ENCODE measurements at places on chromosomes 3 and 15. TPM values are rescaled to one million over a fixed set of nuclear protein-coding genes. Genes with fewer than 3 reads are reported as not detected.

- no peaks in the 10 kb centered on the region for H3K4me1 ChIP-seq
- no peaks in the 10 kb centered on the region for H3K36me3 ChIP-seq
Observed at GRCh38 chr3:25481386-25481785, 53.3 kb downstream of the RARB start.

DNA sequence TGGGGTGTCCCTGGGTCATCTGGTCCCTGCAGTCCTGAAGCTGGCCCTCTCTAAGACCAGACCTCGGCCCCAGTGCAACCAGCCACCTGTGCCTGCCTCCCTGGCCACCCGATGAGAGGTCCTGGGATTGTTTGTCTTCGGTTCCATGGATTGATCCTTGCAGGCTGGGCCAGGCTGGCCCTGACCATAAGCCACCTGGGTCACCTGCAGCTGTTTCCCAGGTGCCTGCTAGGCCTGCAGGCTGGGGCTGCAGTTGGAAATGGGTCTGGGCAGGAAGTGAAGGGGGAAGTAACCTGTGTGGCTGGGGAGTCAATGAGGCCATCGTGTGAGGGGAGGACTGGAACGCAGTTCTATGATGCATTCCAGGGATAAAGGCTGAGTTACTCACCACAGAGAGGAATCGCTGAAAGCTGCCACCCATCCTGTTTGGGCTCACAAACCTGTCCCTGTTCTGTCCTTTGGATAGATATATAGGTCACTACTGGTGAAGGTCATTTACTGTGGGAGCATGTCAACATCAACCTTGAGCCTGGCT is 30.9 kb upstream of the VPS8 start:
- H3K27me3 ChIP-seq: no peaks in the 10 kb centered on the region
- no peaks in the 10 kb centered on the region for H3K4me1 ChIP-seq
- H3K4me3 ChIP-seq: no peak overlapping the region
- H3K36me3 ChIP-seq: no peaks in the 10 kb centered on the region
- H3K27ac ChIP-seq: no peak overlapping the region

DNA sequence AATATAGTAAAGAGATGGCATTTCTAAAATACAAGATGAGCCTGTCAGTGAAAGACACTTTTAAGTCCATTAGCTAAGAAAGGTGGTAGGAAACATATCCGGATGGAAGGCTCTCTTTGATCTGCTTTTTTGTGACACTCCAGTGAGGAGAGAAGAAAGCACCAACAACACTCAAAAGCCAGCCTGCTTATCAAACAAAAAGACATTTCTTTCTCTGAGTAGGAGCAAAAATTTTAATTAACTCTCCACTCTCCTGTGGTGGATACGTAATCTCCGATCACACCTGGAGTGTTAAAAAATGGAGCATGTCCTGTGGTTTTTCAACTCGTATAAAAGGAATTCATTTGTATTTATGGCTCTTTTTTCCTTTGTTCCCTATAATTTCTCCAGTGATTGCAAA is 65.3 kb downstream of the OXNAD1 start:
- no peak for DNase-seq
- no peaks in the 10 kb centered on the region for H3K27me3 ChIP-seq
- H3K4me1 ChIP-seq: no peaks in the 10 kb centered on the region
- no peak overlapping the region for H3K4me3 ChIP-seq
- no peaks in the 10 kb centered on the region for H3K36me3 ChIP-seq
- H3K27ac ChIP-seq: no peak overlapping the region

- no peak overlapping the region for H3K4me3 ChIP-seq
- H3K36me3 ChIP-seq: no peaks in the 10 kb centered on the region
- H3K4me1 ChIP-seq: no peaks in the 10 kb centered on the region
- peaks cover 5% of the 10 kb centered on the region for H3K27me3 ChIP-seq
- peak; percentile 77 for DNase-seq
- no peak overlapping the region for H3K27ac ChIP-seq
Observed at GRCh38 chr3:12135029-12135657, 23.6 kb downstream of the TIMP4 start.

DNA sequence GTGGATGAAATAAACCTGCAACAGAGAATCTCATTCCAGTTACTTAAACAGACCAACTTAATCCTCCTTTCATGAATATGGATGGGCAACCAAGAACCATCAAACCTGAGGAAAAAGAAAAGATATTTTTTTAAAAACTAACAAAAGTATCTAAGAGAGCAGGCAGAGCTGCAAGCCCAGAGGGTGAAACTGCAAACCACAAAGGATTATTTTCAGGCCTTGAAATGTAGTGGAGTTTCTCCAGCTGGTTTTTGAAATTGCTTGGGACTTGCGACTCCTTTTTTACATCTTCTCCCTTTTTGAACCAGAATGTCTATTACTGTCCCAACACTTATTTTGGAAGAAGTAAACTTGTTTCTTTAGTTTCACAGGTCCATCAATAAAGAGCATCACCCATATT is 87.4 kb downstream of the STAG1 start:
- no peaks in the 10 kb centered on the region for H3K36me3 ChIP-seq
- no peak overlapping the region for H3K27ac ChIP-seq
- H3K27me3 ChIP-seq: no peaks in the 10 kb centered on the region

GRCh38 chr15:59303633-59304032 is 69.0 kb downstream of the MYO1E start:
- DNase-seq: no peak
- no peaks in the 10 kb centered on the region for H3K27me3 ChIP-seq
- no peak overlapping the region for H3K27ac ChIP-seq
- H3K36me3 ChIP-seq: no peaks in the 10 kb centered on the region
- peaks cover 5% of the 10 kb centered on the region for H3K4me1 ChIP-seq

DNA sequence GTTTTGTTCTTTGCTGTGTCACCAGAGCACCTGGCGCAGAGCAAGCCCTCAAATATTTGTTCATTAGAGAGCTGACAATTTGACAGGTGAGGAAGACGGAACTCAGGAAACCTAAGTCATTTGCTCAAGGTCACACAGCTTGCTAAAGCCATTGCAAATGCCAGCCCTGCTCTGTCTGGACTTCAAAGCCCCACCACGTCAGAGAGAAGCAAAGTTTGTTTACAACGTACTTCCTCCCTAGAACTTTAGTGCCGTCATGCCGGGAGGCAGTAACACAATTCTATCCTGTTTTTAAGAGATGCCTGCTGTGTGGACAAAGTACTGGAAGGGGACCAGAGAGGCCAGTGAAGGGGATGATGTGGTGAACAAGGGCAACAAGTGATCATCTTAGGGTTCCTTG is 216.6 kb upstream of the PRICKLE2 start:
- peaks cover 32% of the 10 kb centered on the region for H3K27me3 ChIP-seq
- H3K4me3 ChIP-seq: no peak overlapping the region
- DNase-seq: no peak
- no peak overlapping the region for H3K27ac ChIP-seq
- peaks cover 6% of the 10 kb centered on the region for H3K4me1 ChIP-seq

DNA sequence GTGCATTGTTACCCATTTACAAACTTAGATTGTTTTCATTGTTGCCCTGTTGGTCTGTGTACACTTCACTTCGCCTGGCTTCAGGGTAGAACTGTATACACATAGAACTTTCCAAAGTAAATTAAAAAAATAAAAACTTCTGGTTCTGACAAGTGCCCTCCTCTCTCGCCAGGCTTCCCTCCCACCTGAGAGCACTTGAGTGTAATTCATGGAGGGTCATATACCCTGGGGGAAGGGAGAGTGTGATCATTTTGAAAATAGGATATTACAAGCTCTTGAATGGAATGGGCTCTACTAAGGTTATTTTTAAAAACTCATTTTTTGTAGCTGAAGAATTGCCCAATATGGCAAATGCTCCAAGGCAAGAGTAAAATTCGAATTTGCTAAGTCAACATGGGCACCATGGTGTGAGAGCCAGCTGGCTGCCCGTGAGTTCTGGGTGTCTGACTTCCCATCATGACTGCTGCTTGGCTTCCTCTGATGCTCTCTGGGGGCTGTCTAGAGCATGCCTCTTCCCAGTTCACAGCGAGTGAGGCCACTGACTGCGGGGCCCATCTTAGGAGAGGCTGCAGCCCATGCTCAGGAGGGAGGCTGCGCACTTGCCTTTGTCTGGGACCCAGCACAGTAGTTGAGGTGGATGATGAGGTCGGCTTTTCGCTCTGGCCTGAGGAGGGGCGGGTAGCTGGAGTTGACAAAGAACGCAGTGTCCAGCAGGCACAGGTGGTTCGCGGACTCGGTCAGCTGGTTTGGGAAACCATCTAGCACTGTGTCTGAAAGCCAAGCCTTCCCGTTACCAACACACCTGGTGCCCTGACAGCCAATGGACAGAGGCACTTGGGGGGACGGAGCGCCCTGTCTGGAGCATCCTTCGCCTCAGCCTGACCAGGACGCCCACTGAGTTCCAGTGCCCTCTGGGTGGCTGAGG is 13.1 kb upstream of the EHD4 start:
- no peak overlapping the region for H3K4me3 ChIP-seq
- no peak overlapping the region for H3K27ac ChIP-seq
- H3K36me3 ChIP-seq: no peaks in the 10 kb centered on the region
- H3K4me1 ChIP-seq: peaks cover 10% of the 10 kb centered on the region
- DNase-seq: peak; percentile 2

DNA sequence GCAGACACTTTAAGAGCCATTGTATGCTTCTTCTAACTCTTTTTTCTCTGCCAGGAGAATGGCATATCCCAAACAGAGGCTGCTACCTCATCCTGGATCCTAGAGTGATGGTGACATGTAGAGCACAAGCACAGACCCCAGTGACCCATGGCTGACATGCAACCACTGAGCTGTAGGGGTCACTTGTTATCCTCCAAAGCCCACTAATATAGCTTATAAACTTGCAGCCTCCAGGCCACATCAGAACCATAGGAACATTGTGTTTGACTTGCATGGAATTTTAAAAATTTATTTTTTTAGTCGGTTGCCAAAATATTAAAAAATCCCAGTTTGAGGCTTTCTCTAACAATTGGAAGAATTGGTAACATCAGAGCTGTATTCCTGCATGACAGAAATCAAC is 283.0 kb upstream of the WNT5A start:
- no peaks in the 10 kb centered on the region for H3K36me3 ChIP-seq
- H3K27me3 ChIP-seq: no peaks in the 10 kb centered on the region
- H3K4me1 ChIP-seq: no peaks in the 10 kb centered on the region
- H3K27ac ChIP-seq: no peak overlapping the region
- H3K4me3 ChIP-seq: no peak overlapping the region
- no peak for DNase-seq

- peak overlapping the region; percentile 50 for H3K27ac ChIP-seq
- no peaks in the 10 kb centered on the region for H3K36me3 ChIP-seq
- H3K4me3 ChIP-seq: no peak overlapping the region
Observed at GRCh38 chr3:185796431-185797107, 28.3 kb downstream of the IGF2BP2 start.

GRCh38 chr15:101614761-101615160 is 37.4 kb downstream of the TM2D3 start:
- H3K27me3 ChIP-seq: no peaks in the 10 kb centered on the region
- H3K27ac ChIP-seq: no peak overlapping the region
- no peak overlapping the region for H3K4me3 ChIP-seq
- no peak for DNase-seq
- H3K36me3 ChIP-seq: no peaks in the 10 kb centered on the region

DNA sequence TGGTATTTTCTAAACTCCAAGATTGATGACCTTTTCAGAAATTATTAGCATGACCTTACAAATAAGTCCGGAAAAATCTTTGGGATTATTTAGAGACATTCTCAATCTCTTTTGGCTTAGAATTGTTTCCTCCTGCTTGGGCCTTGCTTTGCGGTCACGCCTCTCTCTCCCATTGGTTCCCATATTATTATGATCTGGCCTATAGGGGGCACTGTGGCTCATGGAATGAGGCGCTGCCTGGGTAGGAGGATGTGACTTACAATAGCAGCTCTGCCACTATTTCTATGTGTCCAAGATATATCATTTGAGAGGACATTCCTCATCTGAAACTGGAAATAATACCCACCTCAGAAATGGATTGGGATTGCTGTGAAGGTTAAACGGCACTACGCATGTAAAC is 464.9 kb downstream of the MFSD1 start:
- no peaks in the 10 kb centered on the region for H3K27me3 ChIP-seq
- H3K4me1 ChIP-seq: no peaks in the 10 kb centered on the region
- H3K36me3 ChIP-seq: no peaks in the 10 kb centered on the region
- no peak overlapping the region for H3K4me3 ChIP-seq

GRCh38 chr3:152021951-152022461 is 148.6 kb downstream of the SUCNR1 start:
- no peaks in the 10 kb centered on the region for H3K27me3 ChIP-seq
- H3K36me3 ChIP-seq: no peaks in the 10 kb centered on the region
- no peak for DNase-seq
- peaks cover 8% of the 10 kb centered on the region for H3K4me1 ChIP-seq
- no peak overlapping the region for H3K27ac ChIP-seq

GRCh38 chr15:71011503-71012155 is 103.6 kb upstream of the THSD4 start:
- peak; percentile 10 for DNase-seq
- H3K4me3 ChIP-seq: no peak overlapping the region
- no peaks in the 10 kb centered on the region for H3K36me3 ChIP-seq
- no peaks in the 10 kb centered on the region for H3K4me1 ChIP-seq
- no peaks in the 10 kb centered on the region for H3K27me3 ChIP-seq
- no peak overlapping the region for H3K27ac ChIP-seq

GRCh38 chr3:142987080-142987700 is 14.2 kb upstream of the U2SURP start:
- no peak overlapping the region for H3K4me3 ChIP-seq
- no peak for DNase-seq
- H3K4me1 ChIP-seq: no peaks in the 10 kb centered on the region
- no peak overlapping the region for H3K27ac ChIP-seq
- no peaks in the 10 kb centered on the region for H3K27me3 ChIP-seq
- no peaks in the 10 kb centered on the region for H3K36me3 ChIP-seq

Gene CPNE9
- not detected for total RNA-seq

Gene NR2E3
- not detected for total RNA-seq

Gene KLHL6
- total RNA-seq: 0.60 TPM

Gene SATB1
- total RNA-seq: 27.7 TPM

Gene ISL2
- 1.3 TPM for total RNA-seq

Gene CISH
- 14.1 TPM for total RNA-seq

Gene CD96
- 17.3 TPM for total RNA-seq

Gene PCOLCE2
- 6.0 TPM for total RNA-seq

Gene SLC28A1
- total RNA-seq: not detected

Data from transverse colon (tissue), 4 donors.